ENCODE measurements at places on chromosomes 11 and 22.

DNA sequence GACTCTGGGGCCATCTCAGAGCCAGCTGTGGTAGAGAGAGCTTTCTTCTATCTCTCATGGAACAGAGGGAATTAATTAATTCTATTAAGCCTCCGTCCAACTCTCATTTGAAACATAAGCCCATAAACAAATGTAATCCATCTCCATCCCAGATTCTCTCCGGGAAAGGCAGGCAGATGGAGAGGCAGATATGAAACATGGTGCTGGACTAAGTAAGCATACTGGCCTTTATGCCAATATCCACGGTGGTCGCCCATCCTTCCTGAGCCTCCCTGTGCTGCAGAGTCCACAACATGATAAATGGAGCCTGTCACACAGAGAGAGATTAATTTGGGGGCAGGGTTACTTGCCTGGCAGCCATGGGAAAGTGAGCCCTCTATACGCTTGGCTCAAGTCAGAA lies 44.8 kb downstream of the PRR5L start:
- no peak for DNase-seq
- H3K27me3 ChIP-seq, result peaks cover 25% of the 10 kb centered on the region
- H3K4me1 ChIP-seq, result no peaks in the 10 kb centered on the region
- H3K27ac ChIP-seq, result no peak overlapping the region

- no peaks in the 10 kb centered on the region for H3K27me3 ChIP-seq
- no peaks in the 10 kb centered on the region for H3K36me3 ChIP-seq
- H3K4me1 ChIP-seq, result 0 out of 2 replicates have a peak, but pooled peaks cover 2% of the 10 kb centered on the region
- H3K27ac ChIP-seq, result no peak overlapping the region
- H3K4me3 ChIP-seq, result no peak overlapping the region
These were observed 101.8 kb upstream of the CADM1 start for GRCh38 chr11:115605871-115606497.

DNA sequence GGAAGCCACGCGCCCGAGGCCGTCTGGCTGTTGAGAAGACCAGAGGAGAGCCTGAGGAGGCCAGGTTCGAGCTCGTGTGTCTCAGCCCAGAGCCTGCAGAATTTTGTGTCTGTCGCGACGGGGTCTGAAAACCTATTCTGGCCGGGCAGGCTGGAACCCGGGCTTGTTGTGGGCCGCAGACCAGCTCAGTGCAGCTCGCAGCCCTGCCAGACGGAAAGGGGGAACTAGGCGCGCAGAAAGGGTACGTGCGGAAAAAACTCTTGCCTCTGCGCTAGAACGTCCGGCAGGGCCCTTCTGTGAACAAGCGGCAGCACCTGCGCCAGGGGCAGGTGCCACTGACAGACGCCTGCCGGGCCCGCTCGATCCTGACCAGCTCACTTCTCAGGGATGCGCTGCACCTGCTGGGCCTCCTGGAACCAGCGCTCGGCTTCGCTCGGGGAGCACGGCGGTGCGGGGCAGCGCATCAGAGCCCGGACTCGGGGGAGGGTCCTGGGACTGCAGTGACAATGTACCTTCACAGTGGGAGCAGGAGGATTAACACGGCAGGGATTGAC lies 409.3 kb downstream of the BRD1 start:
- no peak overlapping the region for H3K4me3 ChIP-seq
- no peak overlapping the region for H3K27ac ChIP-seq
- H3K4me1 ChIP-seq, result peaks cover 22% of the 10 kb centered on the region
- DNase-seq, result no peak
- no peaks in the 10 kb centered on the region for H3K36me3 ChIP-seq

DNA sequence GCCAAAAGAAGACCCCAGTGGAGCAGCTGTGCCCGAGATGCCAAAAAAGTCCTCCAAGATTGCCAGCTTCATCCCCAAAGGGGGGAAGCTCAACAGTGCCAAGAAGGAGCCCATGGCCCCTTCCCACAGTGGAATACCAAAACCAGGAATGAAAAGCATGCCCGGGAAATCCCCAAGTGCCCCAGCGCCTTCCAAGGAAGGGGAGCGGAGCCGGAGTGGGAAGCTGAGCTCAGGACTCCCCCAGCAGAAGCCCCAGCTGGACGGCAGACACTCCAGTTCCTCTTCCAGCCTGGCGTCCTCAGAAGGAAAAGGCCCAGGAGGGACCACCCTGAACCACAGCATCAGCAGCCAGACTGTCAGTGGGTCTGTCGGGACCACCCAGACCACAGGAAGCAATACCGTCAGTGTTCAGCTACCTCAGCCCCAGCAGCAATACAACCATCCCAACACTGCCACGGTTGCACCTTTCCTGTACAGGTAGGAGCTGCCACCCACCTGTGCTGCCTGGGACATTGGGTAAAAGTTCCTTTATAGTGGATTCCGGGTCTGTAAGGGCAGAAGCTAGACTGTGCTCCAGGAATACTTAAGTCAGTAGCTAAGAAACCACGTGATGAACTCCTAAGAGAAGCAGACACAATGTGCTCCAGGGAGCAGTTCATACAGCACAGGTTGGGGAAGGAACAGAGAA lies 221.3 kb downstream of the NAV2 start:
- H3K27me3 ChIP-seq, result no peaks in the 10 kb centered on the region
- peaks cover 14% of the 10 kb centered on the region for H3K4me1 ChIP-seq
- no peak for DNase-seq
- peak overlapping the region; percentile 86 for H3K27ac ChIP-seq
- H3K36me3 ChIP-seq, result peaks cover 6% of the 10 kb centered on the region

DNA sequence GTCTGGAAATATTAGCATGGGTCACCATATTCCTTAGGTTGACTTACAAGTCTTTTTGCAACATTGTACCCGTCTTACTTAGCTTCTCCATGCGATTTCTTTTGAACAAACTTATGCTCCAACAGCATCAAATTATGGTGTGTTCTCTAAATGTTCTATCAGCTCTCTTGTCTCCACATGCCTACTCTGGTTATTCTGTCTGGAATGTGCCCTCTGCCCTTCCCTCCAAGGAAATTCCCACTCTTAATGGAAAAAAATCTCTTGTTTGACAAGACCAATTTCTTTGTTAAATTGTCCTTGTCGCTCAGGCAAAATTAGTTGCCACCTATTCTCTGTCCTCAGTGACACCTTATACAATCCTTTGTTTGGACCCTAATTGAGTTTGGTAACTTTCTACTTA lies 522.8 kb upstream of the LUZP2 start:
- H3K27me3 ChIP-seq, result no peaks in the 10 kb centered on the region
- no peak overlapping the region for H3K4me3 ChIP-seq
- no peak for DNase-seq

GRCh38 chr11:6607190-6607795 lies 3.7 kb downstream of the ILK start:
- H3K36me3 ChIP-seq, result peaks cover 36% of the 10 kb centered on the region
- no peak for DNase-seq
- peak overlapping the region; percentile 96 for H3K27ac ChIP-seq
- H3K4me1 ChIP-seq, result peaks cover 20% of the 10 kb centered on the region
- no peaks in the 10 kb centered on the region for H3K27me3 ChIP-seq

- peak overlapping the region; percentile 86 for H3K27ac ChIP-seq
- DNase-seq, result peak; percentile 57
- H3K36me3 ChIP-seq, result no peaks in the 10 kb centered on the region
- peaks cover 87% of the 10 kb centered on the region for H3K4me1 ChIP-seq
- no peak overlapping the region for H3K4me3 ChIP-seq
- H3K27me3 ChIP-seq, result peaks cover 4% of the 10 kb centered on the region
These were observed 7.0 kb upstream of the MALAT1 start for GRCh38 chr11:65491614-65492386.

DNA sequence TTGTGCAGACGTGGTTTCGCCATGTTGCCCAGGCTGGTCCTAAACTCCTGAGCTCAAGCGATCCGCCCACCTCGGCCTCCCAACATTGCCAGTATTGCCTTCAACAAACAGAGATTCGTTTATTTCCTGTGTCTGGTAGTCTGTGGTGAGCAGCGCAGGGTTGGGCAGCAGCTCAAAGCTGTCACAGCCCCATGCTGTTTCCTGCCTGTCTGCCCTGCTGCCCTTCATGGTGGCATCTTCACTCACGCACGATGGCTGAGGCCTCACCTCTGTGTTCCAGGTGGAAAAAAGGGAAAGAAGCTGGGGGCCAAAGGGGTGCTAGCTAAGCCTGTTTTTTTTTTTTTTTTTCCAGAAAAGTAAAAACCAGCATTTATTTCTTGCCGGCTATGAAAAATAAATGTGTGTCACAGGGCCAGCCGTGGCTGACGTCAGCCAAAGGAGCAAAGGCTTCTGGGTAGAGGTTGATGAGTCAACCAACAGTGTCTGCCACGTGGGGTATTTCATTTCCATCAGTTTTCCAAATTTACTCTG lies 28.8 kb downstream of the TBC1D22A start:
- H3K27me3 ChIP-seq, result no peaks in the 10 kb centered on the region
- no peak for DNase-seq
- no peak overlapping the region for H3K4me3 ChIP-seq
- H3K4me1 ChIP-seq, result no peaks in the 10 kb centered on the region

DNA sequence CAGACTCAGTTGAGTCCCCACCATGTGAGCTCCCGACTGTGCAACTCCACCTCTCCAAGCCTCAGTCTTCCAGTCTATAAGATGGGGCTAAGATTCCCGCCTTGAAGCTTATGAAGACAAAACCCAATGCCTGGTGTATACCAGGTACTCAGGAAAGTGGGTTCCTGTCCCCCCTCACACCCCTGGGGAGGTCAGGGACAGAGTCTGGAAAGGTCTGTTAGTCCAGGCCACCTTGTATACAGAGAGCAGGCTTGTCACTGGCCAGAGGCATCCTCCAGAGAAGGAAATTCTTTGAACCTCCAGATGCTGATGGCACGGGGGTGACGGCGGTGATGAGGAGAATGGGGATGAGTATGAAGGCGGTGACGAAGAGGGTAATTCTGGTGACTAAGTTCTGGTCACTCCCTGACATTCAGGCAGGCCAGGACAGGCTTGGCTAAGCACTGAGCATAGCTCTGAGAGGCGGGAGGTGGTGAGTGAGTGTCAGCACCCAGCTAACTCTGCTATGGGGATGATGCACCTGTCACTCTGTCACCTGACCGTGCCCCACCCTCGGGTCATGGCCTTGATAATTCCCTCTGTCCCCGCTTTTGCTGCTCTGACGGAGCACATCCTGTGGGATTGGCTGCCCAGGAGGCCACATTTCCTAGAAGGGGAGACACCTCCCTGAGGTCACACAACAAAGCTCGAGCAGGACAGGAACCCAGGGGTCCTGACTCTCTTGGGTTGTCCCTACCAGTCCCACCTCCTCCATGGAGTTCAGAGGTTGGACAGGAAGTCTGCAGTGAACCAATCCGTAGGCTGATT lies 30.9 kb upstream of the CSNK1E start:
- no peak overlapping the region for H3K4me3 ChIP-seq
- H3K36me3 ChIP-seq, result no peaks in the 10 kb centered on the region
- peaks cover 30% of the 10 kb centered on the region for H3K4me1 ChIP-seq
- no peak overlapping the region for H3K27ac ChIP-seq

DNA sequence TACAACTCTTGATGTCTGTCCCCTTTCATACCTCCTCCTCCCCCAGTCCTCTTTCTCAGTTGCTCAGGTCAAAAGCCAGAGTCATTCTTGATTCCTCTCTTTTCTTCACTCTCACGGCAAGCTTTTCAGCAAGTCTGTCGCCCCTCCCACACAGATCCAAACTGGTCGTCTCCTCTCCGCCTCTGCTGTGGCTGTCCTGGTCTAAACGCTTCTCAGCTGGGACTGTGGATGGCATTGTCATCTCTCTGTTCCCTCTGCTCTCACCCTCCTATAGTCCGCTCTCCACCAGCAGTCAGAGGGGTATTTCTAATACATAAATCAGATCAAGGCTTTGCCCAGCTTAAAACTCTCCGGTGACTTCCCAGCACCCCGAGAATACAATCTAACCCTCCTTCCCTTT lies 46.8 kb upstream of the SPATA19 start:
- peaks cover 23% of the 10 kb centered on the region for H3K4me1 ChIP-seq
- H3K27me3 ChIP-seq, result no peaks in the 10 kb centered on the region
- no peak for DNase-seq
- no peak overlapping the region for H3K4me3 ChIP-seq
- peaks cover 6% of the 10 kb centered on the region for H3K36me3 ChIP-seq

DNA sequence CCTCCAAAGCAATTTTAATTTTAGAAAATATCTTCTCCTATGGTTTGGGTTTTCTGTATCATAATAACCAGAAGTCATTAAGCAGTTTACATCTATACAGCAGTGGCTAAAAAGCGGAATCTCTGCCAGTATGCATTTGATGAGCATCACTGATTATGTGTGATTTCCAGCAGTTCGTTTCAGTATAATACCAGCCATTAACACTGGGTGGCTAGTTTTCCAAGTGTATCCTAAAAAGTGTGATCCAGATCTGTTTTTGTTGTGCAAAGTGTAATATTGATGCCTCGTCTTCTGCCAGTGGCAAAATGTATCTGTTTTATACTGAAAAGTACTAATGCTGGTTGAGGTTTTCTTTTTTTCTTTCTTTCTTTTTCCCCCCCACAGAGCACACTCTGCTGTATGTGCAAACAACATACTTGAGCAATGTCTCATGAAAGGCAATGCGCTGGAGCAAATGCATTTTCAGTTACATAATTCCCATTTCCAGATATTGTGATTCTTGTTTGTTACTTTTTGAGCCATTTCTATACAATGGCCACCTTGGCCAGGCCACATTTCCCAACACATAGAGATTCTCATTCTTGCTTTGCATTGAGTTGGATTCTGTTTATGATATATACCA lies 64.2 kb downstream of the SLC36A4 start:
- no peaks in the 10 kb centered on the region for H3K27me3 ChIP-seq
- H3K36me3 ChIP-seq, result no peaks in the 10 kb centered on the region
- DNase-seq, result no peak

DNA sequence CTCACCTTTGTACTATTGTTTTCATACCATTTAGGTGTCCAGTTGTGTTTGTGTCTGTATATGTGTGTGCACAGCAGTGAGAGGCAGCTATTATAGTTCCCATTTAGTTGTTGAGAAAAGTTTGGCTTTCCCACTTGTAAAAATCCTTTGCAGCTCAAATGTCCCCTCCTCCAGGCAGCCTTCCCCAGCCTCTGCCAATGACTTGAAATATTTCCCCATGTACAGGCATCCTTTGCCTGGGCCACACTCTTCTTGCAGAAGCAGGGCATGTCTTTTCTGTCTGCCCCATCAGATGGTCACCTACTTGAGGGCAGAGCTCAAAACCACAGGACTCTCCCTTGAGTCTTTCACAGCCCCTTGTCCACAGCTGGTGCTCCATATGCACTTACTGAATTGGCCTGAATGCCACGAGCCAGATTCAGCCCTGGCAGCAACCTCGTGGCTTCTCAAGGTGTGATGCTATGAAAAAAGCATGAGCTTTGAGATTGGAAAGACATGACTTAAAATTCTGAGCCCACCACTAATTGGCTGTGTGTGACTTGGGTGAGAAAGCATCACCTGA lies 39.3 kb downstream of the MYEOV start:
- no peaks in the 10 kb centered on the region for H3K36me3 ChIP-seq
- H3K27me3 ChIP-seq, result no peaks in the 10 kb centered on the region
- H3K4me1 ChIP-seq, result peaks cover 18% of the 10 kb centered on the region

GRCh38 chr11:45918331-45918941 lies 759 bp upstream of the PEX16 start:
- H3K4me3 ChIP-seq, result peak overlapping the region; percentile 93
- H3K36me3 ChIP-seq, result peaks cover 3% of the 10 kb centered on the region
- peaks cover 2% of the 10 kb centered on the region for H3K27me3 ChIP-seq
- DNase-seq, result peak; percentile 80
- H3K27ac ChIP-seq, result peak overlapping the region; percentile 96

Data from WTC11 (cell line).